Activated CD8-positive, alpha-beta T cell treated with anti-CD3 and anti-CD28 coated beads for 36 hours (primary cell): ENCODE measurements at places on chromosomes 5 and 9. TPM values are rescaled to one million over a fixed set of nuclear protein-coding genes. Genes with fewer than 3 reads are reported as not detected.
A peak's percentile ranks its signal among the peaks of the same experiment; 100 is the strongest.

Gene CYLC2
- total RNA-seq, result not detected

Gene SLC34A3
- not detected for total RNA-seq

Gene BTNL3
- not detected for total RNA-seq

Gene STC2
- total RNA-seq, result 40.9 TPM

Gene NR6A1
- total RNA-seq, result 0.74 TPM

Gene CKMT2
- not detected for total RNA-seq

Gene ZFP37
- 1.3 TPM for total RNA-seq

Gene OGN
- total RNA-seq, result not detected

GRCh38 chr5:69202497-69202896 lies 13.1 kb downstream of the CENPH start:
- H3K4me1 ChIP-seq, result no peaks in the 10 kb centered on the region
- H3K36me3 ChIP-seq, result peaks cover 35% of the 10 kb centered on the region
- H3K4me3 ChIP-seq, result no peak overlapping the region
- DNase-seq, result no peak
- no peaks in the 10 kb centered on the region for H3K27me3 ChIP-seq

GRCh38 chr9:137971477-137972138 lies 94.0 kb downstream of the CACNA1B start:
- H3K27ac ChIP-seq, result no peak overlapping the region
- no peak overlapping the region for H3K4me3 ChIP-seq
- no peak for DNase-seq
- H3K36me3 ChIP-seq, result no peaks in the 10 kb centered on the region
- peaks cover 14% of the 10 kb centered on the region for H3K27me3 ChIP-seq

- H3K4me1 ChIP-seq, result peaks cover 52% of the 10 kb centered on the region
- no peak for DNase-seq
- H3K27ac ChIP-seq, result peak overlapping the region; percentile 70
- peaks cover 76% of the 10 kb centered on the region for H3K36me3 ChIP-seq
- no peak overlapping the region for H3K4me3 ChIP-seq
Observed at GRCh38 chr9:129954868-129955550, 88.0 kb downstream of the FNBP1 start.

- peak overlapping the region; percentile 98 for H3K4me3 ChIP-seq
- peaks cover 36% of the 10 kb centered on the region for H3K4me1 ChIP-seq
Observed at GRCh38 chr9:100098046-100098886, 534 bp downstream of the ERP44 start.

GRCh38 chr9:129430940-129431643 lies 189.8 kb downstream of the C9orf50 start:
- no peaks in the 10 kb centered on the region for H3K36me3 ChIP-seq
- H3K4me3 ChIP-seq, result no peak overlapping the region
- no peaks in the 10 kb centered on the region for H3K4me1 ChIP-seq
- no peak overlapping the region for H3K27ac ChIP-seq
- no peak for DNase-seq
- peaks cover 2% of the 10 kb centered on the region for H3K27me3 ChIP-seq

- no peak for DNase-seq
- H3K27me3 ChIP-seq, result peaks cover 2% of the 10 kb centered on the region
- no peak overlapping the region for H3K27ac ChIP-seq
- H3K4me1 ChIP-seq, result no peaks in the 10 kb centered on the region
- no peak overlapping the region for H3K4me3 ChIP-seq
Observed at GRCh38 chr5:76230711-76231285, 147.6 kb downstream of the SV2C start.

GRCh38 chr9:131218370-131218769 lies 57.9 kb downstream of the FAM78A start:
- no peak overlapping the region for H3K27ac ChIP-seq
- no peak overlapping the region for H3K4me3 ChIP-seq
- peaks cover 26% of the 10 kb centered on the region for H3K36me3 ChIP-seq
- no peak for DNase-seq
- H3K27me3 ChIP-seq, result no peaks in the 10 kb centered on the region

DNA sequence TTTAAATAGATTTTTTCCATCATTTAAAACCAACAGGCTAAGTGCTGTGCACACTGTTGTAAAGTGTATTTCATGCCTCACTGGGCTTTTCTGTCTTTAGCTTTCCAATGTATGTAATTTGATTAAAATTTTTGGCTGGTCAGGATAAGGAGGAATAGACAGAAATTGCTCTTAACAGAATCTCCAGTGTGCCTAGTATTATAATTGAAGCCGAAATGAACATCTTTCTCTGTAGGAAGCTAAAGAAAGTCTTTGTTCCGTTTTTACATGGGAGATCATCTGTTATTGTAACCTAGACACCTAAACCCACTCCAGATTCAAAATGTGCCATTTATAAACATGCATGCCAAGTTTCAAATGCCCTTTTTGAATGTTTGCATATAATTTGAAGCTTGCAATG lies 54.5 kb upstream of the SMIM15 start:
- H3K27me3 ChIP-seq, result peaks cover 12% of the 10 kb centered on the region
- H3K4me1 ChIP-seq, result no peaks in the 10 kb centered on the region
- no peaks in the 10 kb centered on the region for H3K36me3 ChIP-seq
- DNase-seq, result no peak

- H3K4me3 ChIP-seq, result peak overlapping the region; percentile 74
- peaks cover 23% of the 10 kb centered on the region for H3K27me3 ChIP-seq
- H3K36me3 ChIP-seq, result no peaks in the 10 kb centered on the region
- H3K4me1 ChIP-seq, result peaks cover 23% of the 10 kb centered on the region
Observed at GRCh38 chr9:127612939-127613582, 984 bp downstream of the STXBP1 start.

- no peaks in the 10 kb centered on the region for H3K27me3 ChIP-seq
- H3K4me1 ChIP-seq, result no peaks in the 10 kb centered on the region
- H3K36me3 ChIP-seq, result no peaks in the 10 kb centered on the region
Observed at GRCh38 chr5:23389291-23390101, 117.9 kb upstream of the PRDM9 start.

DNA sequence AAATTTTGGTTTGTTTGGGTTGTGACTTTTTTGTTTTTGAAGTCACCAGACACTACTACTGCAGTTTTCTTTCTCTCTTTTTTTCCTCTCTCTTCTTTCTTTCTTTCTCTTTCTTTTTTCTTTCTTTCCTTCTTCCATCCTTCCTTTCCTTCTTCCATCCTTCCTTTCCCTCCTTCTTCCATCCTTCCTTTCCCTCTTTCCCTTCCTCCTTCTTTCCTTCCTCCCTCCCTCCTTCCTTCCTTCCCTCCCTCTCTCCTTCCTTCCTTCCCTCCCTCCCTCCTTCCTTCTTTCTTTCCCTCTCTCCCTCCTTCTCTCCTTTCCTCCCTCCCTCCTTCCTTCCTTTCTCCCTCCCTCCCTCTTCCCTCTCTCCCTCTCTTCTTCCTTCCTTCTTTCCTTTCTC lies 230.3 kb upstream of the TYRP1 start:
- H3K27ac ChIP-seq, result no peak overlapping the region
- no peaks in the 10 kb centered on the region for H3K36me3 ChIP-seq
- no peak overlapping the region for H3K4me3 ChIP-seq

DNA sequence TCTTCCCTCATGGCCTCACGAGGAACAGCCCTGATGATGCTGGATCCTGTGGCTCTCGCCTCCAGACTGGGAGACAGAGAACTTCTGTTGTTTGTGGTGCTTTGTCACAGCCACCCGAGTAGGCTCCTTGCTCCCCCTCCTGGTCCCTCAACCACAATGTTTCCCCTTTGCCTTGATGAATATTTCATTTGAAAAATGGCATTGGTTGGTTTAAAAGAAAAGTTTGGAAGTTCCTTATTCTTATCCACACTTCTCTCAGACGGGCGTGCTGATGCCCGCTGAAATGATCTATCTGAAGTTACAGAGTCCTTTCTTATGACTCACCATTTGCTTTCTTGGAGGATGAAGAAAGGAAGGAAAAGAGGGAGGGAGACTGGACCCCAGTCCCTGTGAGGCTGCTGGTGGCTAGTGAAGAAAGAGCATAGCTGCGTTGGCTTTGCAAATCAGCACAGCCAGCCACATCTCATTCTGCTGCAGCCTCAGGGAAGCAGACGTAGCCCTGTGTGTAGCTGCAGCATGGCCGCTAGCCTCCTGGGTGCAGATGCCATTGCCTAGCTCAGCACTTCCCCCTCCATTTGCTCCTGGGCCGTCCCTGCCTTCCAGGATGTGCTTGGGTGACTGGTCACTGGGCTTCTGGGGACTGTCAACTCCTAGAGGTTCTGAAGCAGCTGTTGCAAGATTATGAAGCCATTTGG lies 185.9 kb downstream of the ERCC6L2 start:
- peak; percentile 68 for DNase-seq
- H3K27me3 ChIP-seq, result no peaks in the 10 kb centered on the region
- no peak overlapping the region for H3K27ac ChIP-seq
- no peaks in the 10 kb centered on the region for H3K36me3 ChIP-seq
- H3K4me3 ChIP-seq, result no peak overlapping the region

DNA sequence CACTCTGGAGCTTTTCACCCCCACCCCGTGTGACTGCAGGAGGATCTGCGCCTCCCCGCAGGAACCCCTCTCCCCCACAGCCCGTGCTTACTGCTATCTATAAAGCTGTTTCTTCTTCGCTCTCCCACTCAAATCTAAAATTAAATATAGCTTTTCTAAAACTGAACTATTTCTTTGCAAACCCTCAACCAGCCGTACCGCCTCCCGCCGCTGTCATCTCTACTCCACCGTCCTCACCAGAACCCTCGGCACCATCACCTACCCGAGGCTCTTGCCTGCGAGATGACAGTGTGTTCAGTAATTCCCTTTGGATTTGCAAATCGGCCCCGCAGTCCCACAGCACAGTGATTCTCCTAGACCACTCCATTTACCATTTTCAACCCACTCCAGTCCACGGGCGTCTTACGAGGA lies 13.6 kb downstream of the LPCAT1 start:
- peaks cover 7% of the 10 kb centered on the region for H3K36me3 ChIP-seq
- no peaks in the 10 kb centered on the region for H3K27me3 ChIP-seq
- H3K4me1 ChIP-seq, result peaks cover 11% of the 10 kb centered on the region
- no peak overlapping the region for H3K4me3 ChIP-seq
- no peak for DNase-seq

DNA sequence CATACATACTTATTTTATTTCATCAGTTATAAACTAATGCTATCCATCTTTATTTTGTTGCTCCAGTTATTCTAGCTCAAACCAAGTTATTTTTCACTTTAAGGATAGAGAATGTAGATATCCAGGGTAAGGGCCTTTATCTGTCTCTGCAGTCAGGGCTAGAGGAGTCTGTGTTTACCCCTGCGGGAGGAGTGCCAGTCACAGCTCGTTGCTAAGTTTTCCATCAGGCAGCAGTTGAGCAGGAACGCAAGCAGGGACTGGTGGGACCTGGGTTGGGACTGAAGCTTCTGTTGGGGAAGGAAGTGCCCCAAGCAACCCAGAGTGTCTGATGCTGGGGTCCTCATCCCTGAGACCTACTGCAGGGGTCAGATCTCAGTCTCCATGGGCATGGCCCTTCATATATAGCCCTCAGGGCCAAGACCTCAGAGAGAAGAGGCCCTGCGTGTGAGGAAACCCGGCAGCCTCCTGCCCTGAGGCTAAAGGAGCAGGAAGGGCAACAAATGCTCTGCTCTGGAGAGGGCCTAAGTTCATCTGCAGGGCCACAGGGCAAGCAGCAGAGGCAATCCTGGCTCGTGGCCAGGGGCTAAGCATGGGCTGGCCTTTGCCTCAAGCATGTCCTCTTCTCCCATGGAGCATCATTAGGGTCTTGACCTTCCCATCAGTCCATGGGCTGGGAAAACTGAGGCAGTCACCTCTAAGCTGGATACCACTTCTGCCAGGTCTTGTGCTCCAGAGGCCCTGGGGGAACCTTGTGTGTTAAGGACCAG lies 6.6 kb downstream of the SLC22A4 start:
- no peaks in the 10 kb centered on the region for H3K27me3 ChIP-seq
- peaks cover 16% of the 10 kb centered on the region for H3K36me3 ChIP-seq
- peaks cover 7% of the 10 kb centered on the region for H3K4me1 ChIP-seq
- H3K27ac ChIP-seq, result no peak overlapping the region
- no peak for DNase-seq
- H3K4me3 ChIP-seq, result no peak overlapping the region

GRCh38 chr9:101604296-101604695 lies 9.5 kb upstream of the PPP3R2 start:
- no peak overlapping the region for H3K27ac ChIP-seq
- DNase-seq, result no peak
- no peaks in the 10 kb centered on the region for H3K4me1 ChIP-seq
- H3K27me3 ChIP-seq, result no peaks in the 10 kb centered on the region

GRCh38 chr9:72788966-72789735 lies 163.7 kb downstream of the ALDH1A1 start:
- DNase-seq, result no peak
- no peaks in the 10 kb centered on the region for H3K4me1 ChIP-seq
- H3K4me3 ChIP-seq, result no peak overlapping the region

DNA sequence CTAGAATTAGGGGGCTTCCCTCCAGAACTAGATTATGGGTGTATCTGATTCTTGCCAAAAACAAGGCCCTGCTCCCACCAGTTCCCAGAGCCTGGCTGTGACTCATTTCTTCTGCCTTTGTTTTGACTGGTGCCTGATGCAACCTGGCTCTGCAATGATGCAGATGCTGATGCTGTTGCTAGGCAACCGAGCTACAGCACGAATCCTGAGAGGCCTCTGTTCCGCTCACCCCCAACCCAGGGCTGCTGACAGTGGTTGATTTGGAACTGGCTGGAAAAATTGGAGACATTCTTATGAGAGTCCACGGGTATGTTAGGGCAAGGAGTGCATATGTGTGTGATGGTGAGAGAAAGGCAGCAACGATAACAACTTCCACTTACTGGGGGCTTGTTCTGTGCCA lies 100.3 kb downstream of the NSG2 start:
- H3K27me3 ChIP-seq, result peaks cover 8% of the 10 kb centered on the region
- peak; percentile 54 for DNase-seq
- no peak overlapping the region for H3K4me3 ChIP-seq
- no peak overlapping the region for H3K27ac ChIP-seq

- peak; percentile 13 for DNase-seq
- no peaks in the 10 kb centered on the region for H3K27me3 ChIP-seq
- H3K36me3 ChIP-seq, result no peaks in the 10 kb centered on the region
- peak overlapping the region; percentile 93 for H3K27ac ChIP-seq
Observed at GRCh38 chr9:128550770-128551656, 1.4 kb upstream of the SPTAN1 start.

DNA sequence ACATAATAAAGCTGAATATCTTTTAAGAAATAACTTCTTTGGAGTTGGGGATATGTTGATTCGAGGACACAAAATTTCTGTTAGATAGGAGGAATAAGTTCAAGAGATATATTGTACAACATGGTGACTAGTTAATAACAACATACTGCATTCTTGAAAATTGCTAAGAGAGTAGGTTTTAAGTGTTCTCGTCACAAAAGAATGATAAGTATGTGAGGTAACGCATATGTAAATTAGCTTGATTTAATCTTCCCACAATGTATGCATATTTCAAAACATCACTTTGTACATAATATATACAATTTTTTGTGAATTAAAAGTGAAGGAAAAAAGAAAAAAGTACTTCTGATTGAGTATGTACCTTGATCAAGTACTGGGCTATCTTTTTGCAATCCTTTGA lies 428.0 kb upstream of the TRPC7 start:
- H3K27ac ChIP-seq, result no peak overlapping the region
- no peak for DNase-seq
- H3K4me1 ChIP-seq, result no peaks in the 10 kb centered on the region
- no peaks in the 10 kb centered on the region for H3K27me3 ChIP-seq
- H3K36me3 ChIP-seq, result no peaks in the 10 kb centered on the region
- H3K4me3 ChIP-seq, result no peak overlapping the region
